ENCODE measurements at places on chromosomes 13 and 19.

GRCh38 chr13:95677564-95678266 is 776 bp downstream of the DNAJC3 start:
- no peak for ATAC-seq

DNA sequence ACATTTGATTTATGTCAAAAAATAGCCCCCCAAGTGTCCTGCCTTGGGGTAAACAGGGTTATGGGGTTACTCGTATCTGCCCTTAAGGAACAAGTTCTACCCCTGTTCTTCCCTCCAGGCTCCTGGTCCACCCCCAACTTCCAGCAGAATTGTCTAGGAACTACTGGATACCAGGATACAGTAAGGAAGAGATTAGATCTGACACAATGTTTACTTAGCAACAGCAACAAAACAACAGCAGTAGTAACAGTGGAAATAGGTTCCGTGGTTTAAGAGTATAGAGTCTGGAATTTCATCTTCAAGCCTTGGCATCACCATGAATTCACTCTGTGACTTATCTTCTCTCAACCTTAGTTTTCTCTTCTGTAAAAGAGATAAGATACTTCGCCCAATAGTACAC is 1.7 kb upstream of the FAM98C start:
- ATAC-seq: no peak

- ATAC-seq: no peak
Observed at GRCh38 chr13:106594980-106595379, 27.0 kb upstream of the ARGLU1 start.

GRCh38 chr13:39025433-39025839 is 12.5 kb downstream of the PROSER1 start:
- ATAC-seq: no peak

GRCh38 chr19:51573331-51573730 is 2.2 kb downstream of the ZNF175 start:
- ATAC-seq: no peak

- ATAC-seq: no peak
Observed at GRCh38 chr19:18941628-18942354, 774 bp upstream of the HOMER3 start.

- ATAC-seq: no peak
Observed at GRCh38 chr13:106352850-106353249, 182.6 kb downstream of the EFNB2 start.

DNA sequence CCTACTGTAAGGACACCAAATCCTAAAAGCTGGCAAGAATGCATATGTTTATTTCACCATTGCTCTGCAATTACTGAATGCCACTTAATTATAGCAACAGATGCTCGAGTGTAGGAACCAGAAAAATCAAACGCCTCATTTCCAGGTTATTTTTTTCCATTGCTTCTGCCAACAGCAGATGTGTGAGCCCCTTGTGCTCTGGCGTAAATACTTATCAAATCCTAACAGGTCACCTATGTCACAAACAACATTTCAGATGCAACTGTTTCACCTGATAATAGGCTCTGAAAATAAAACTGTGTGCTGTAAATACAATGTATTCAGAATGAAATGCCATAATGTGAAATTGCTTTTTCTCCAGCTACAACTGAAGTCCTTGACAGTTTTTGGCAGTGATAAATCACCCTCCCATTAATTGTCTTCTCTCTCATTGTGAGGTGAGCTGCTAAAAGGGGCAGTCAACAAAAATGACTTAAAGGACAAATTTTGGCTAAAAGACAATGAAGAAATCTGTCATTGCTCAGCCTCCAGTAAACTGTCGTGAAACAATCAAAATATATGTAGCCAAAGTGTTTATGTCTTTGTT is 344.0 kb downstream of the DACH1 start:
- ATAC-seq: no peak

- no peak for ATAC-seq
Observed at GRCh38 chr13:59861676-59862075, 302.1 kb downstream of the DIAPH3 start.

DNA sequence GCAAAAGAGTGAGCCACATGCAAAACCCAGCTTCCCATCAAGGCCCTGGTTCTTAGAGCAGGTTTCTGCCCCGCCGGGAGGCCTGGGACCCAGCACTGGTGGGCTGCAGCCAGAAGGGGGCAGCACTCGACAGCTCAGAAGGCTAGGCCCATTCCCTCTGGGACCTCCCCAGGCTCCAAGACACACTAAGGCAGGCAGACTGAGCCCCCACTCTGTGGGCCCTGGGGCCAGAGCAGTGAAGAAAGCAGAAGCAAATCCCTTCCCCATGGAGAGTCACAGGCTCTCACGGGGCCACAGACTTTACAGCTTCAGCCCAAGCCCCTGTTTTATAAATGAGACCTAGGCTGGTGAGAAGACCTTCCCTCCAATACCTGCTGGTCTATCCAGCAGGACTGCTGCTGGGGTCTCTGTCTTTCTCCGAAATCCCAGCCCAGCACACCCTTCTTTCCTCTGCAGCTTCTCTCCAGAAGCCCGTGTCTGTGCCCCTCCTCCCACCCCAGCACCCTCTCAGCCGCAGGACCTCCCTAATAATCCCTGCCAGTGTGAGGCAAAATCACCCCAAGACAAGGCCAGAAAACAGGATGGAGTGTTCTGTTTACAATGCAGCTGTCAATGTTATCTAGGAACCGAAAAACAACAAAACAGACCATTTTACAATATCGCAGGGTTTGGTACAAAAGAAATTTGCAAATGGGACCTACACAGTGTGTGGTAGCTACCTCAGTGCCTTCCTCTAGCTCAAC is 109.3 kb downstream of the ABCC4 start:
- peak; percentile 75 for ATAC-seq

DNA sequence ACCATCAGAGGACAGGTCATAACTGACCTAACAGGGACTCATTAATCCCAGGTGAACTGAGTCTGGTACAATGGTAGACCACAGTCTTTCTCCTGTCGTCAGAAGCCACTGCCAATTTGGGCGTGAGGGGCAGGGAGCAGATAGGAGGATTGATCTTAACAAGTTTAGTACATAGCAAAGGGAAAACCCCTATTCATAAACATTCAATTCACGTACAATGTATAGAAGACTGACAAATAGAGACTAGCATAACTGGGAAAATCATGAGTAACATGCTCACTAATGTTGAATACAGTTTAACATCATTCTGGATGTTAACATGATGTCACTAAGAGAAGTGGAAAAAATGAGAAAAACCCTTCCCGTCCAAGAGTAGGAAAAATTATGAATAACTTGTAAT is 54.1 kb downstream of the SLC7A1 start:
- peak; percentile 55 for ATAC-seq

DNA sequence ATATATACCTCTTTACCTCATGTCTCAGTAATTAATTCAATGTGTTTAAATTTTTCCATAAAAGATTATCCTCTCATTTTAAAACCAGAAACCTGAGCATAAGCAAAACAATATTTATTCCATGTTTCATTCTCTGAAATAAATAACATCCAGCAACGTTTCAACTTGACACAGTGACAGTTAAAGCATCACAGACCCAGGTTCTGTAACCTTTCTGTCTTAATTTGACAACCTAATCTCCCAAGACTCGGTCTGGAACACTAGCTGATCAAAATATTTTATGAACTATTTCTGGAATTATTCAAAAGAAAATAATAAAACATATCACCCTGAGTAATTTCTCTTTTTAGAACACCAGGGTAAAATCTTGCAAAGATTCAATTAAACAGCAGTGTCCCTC is 40.3 kb downstream of the KCTD12 start:
- no peak for ATAC-seq

GRCh38 chr13:95156208-95156607 is 145.0 kb downstream of the ABCC4 start:
- no peak for ATAC-seq

DNA sequence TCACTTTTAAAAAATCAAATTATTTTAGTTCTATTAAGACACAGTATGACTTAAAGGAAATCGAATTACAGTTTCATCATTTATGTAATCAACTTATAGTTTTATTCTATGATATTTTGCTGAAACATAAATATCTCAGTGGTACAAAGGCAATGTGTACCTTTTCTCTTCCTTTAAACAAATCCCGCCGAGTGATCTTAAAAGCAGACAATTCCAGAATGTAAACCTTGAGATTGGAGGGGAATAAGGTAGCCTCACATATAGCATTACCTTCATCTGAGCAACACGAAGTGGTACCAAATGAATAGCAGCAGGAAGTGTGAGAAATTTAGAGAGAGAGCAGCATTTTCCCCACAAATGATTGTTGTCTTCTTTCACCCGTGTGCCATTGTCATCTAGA is 842.2 kb upstream of the GPC6 start:
- ATAC-seq: no peak

GRCh38 chr19:57671124-57671895 is 2.6 kb downstream of the ZSCAN4 start:
- no peak for ATAC-seq

DNA sequence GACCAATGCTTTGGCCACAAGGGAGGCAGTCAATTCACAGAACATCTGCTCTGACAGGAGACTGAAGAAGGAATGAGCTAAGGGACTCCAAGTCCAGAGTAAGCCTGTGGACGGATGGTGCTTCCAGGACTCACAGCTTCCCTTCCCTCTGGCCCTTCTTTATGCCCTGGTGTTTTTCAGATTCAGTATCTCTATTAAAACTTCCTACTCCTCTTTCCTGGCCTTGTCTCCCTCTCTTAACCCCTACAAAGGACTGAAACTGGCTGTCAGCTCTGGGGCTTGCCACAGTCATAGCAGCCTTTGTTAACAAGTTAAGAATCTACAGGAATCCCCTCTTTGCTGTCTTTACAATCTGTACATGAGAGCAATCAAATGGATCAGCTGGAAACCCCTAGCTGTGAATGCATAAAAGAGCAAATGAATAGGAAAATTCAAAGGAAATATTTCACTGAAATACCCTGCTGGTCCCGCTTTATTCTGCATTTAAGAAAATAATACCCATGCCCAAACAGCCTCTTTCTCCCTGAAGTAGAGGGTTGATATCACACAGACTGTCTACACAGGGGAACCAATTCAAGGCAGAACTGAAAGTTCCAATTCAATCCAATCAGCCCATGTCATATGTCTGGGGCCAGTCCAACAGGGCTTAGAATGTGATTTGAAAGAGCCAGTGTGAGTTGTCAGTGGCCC is 192.3 kb downstream of the MZT1 start:
- ATAC-seq: no peak

GRCh38 chr13:77513719-77514335 is 21.7 kb upstream of the SCEL start:
- no peak for ATAC-seq

- no peak for ATAC-seq
Observed at GRCh38 chr13:110272227-110272626, 34.7 kb downstream of the COL4A1 start.

DNA sequence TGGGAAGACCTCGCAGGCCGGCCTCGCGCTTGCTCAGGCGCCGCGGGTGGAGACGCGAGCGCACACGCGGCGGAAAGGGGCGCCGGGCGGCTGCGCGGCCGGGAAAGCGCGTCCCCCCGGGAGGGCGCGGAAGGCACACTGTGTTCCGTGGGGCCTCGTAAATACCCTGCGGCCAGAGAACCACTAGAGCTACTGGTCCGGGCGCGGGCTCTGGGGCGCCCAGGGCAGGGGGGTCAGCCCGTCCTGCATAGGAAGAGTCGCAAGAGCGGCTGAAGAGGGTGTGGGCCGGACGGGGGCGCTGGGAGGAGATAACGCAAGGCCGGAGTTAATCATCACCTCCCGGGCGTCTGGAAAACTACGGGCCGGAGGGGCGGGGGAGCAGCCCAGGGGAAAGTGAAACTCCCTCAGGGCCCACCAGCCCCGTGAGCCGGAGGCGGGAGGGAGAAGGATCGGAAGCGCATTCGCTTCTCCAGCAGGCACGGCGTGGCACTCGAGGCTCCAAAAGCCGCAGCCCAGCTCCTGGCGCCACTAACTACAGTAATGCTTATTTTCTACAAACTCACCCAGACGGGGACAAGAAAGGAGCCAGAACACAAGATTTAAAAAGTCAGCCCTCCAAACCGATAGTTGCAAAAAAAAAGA is 1.1 kb upstream of the WBP4 start:
- peak; percentile 29 for ATAC-seq

GRCh38 chr13:110677731-110678545 is 28.0 kb downstream of the CARS2 start:
- ATAC-seq: peak; percentile 35

GRCh38 chr19:32296694-32297093 is 48.7 kb upstream of the ZNF507 start:
- no peak for ATAC-seq

GRCh38 chr13:91417660-91418325 is 19.4 kb downstream of the GPC5 start:
- ATAC-seq: no peak

- no peak for ATAC-seq
Observed at GRCh38 chr13:82477436-82477835, 1404.8 kb downstream of the SLITRK1 start.

GRCh38 chr13:31982124-31982523 is 49.5 kb upstream of the FRY start:
- ATAC-seq: no peak

DNA sequence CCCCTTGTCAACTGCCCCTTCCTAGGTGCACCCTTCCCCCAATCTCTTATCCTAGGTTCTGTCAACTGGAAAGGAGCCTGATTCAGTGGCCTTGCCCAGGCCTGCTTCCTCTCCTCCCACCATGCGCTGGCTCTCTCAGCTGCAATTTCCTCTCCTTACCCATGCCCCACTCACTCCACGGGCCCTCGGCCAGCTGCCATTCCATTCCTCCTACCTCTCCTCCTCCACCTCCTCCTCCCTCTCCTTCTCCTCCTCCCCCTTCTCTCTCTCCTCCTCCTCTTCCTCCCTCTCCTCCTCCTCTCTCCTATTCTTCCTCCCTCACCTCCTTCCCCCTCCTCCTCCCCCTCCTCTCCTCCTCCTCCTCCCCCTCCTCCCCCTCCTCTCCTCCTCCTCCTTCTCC is 9.6 kb upstream of the TIMM44 start:
- no peak for ATAC-seq

DNA sequence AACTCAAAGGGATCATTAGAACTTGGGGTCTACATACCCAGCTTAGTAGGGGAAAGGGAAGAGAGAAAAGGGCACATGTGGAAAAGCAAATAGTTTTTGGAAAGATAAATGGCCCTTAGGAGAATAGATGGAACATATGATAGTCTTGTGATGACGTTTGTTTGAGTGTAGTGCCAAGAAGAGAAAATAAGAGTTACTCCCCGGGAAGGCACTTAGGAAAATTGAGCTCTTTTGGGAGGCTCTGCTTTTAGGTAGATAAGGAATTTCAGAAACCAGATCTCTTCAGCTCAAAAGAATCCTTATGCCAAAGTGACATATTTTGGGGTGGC is 44.8 kb upstream of the SERTM1 start:
- ATAC-seq: no peak

GRCh38 chr19:51664131-51664530 is 17.5 kb upstream of the SIGLEC14 start:
- ATAC-seq: no peak

- no peak for ATAC-seq
Observed at GRCh38 chr13:39588384-39588783, 14.6 kb downstream of the LHFPL6 start.
